Endodermal cell (in vitro differentiated cells): ENCODE measurements at places on chromosomes 5 and 9. TPM values are rescaled to one million over a fixed set of nuclear protein-coding genes. Genes with fewer than 3 reads are reported as not detected.

The SLC25A2 gene
- total RNA-seq: 0.55 TPM in 1 of 3 replicates, not detected in the others

DNA sequence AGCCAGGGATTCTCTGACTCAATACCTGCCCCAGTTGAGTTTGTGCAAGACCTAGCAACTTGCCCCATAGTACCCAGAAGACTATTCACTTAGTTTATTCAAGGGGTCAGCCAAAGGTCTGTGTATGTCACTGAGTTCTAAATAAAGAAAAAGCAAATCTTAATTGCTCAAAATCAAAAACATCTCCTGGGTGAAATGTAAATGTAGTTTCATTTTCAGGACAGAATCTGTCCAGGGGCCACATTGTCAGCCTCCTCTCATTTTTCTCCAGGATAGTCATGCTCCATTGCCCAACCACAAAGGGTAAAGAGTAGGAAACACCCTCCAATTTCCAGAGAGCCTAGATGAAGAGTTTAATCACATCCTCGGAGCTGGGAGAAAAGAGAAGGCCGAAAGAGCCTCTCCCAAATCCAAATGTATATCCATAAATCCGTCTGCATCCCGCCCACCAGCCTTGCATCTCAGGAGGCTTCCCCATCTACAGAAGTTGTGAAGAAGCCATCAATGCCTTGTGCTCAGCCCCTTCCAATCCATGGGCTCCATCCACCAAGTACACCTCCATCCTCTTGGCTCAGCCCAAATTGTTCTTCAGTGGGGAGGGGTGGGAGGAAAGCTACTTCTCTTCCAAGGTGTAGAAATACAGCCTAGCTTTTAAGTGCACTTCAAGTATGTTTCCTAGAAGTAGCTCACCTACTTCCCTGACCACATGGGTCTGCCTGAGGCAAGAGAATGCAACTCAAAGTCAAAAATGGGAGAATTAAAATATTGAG is 26.9 kb downstream of the ADAM19 start:
- H3K36me3 ChIP-seq: peaks cover 84% of the 10 kb centered on the region
- H3K27ac ChIP-seq: no peak overlapping the region
- no peaks in the 10 kb centered on the region for H3K27me3 ChIP-seq
- H3K4me3 ChIP-seq: peak overlapping the region; percentile 69
- H3K4me1 ChIP-seq: peaks cover 40% of the 10 kb centered on the region

GRCh38 chr5:139341187-139341688 is 416 bp upstream of the PAIP2 start:
- H3K4me3 ChIP-seq: peak overlapping the region; percentile 88
- no peak for DNase-seq
- no peaks in the 10 kb centered on the region for H3K4me1 ChIP-seq
- peaks cover 20% of the 10 kb centered on the region for H3K36me3 ChIP-seq
- H3K27ac ChIP-seq: no peak overlapping the region
- H3K27me3 ChIP-seq: no peaks in the 10 kb centered on the region

GRCh38 chr5:153187503-153187902 is 303.0 kb upstream of the GRIA1 start:
- no peaks in the 10 kb centered on the region for H3K27me3 ChIP-seq
- H3K4me3 ChIP-seq: no peak overlapping the region
- no peaks in the 10 kb centered on the region for H3K4me1 ChIP-seq
- DNase-seq: no peak

The CDH9 gene
- not detected in 2 replicates for total RNA-seq

- DNase-seq: no peak
- H3K27ac ChIP-seq: no peak overlapping the region
- peaks cover 17% of the 10 kb centered on the region for H3K4me1 ChIP-seq
- no peak overlapping the region for H3K4me3 ChIP-seq
- H3K27me3 ChIP-seq: no peaks in the 10 kb centered on the region
These were observed 23.9 kb downstream of the FGF10 start for GRCh38 chr5:44365345-44365744.

The DUSP1 gene
- 10.3 to 25.8 TPM (median 11.0 TPM) in 3 replicates for total RNA-seq

The ARRDC3 gene
- 60.7 to 237 TPM (median 67.1 TPM) in 3 replicates for total RNA-seq

- H3K27me3 ChIP-seq: no peaks in the 10 kb centered on the region
- no peak overlapping the region for H3K27ac ChIP-seq
- peaks cover 12% of the 10 kb centered on the region for H3K4me1 ChIP-seq
- DNase-seq: peak; percentile 90
- H3K36me3 ChIP-seq: peaks cover 2% of the 10 kb centered on the region
These were observed 5.5 kb upstream of the CDHR2 start for GRCh38 chr5:176543428-176544182.

DNA sequence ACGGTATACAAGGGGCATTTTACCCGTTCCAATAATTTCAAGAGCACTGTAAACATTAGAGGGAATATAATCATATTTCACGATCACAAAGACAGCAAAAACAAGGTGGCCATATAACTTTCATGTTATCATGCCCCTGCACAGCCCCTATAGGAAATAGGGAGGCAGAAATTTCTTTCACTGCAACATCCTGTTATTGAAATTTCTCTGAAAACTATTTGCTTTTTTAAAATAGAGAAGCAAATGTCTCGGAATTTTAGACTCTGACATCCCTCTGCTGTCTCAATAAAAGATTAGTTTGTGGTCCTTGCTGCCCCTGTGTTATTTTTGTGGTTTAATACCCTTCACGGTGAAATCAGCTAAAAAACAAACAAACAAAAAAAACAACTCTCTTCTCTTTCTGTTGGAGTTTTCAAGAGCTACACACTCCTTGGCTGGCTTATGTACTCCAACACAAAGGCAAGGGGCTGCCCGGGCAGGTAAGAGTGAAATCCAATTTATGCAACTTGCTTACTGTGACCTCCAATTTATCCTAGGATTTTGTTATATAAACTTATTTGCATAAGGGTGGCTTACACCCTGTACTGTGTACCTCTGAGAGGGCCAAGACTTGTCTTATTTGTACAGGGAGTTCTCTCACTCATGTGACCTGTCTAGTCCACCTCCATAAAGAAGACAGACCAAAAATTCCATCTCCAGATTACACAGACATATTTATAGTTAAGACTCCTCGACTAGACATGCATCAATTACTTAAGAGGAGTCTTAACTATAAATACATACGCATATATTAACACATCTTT is 223.6 kb downstream of the MLLT3 start:
- H3K4me1 ChIP-seq: peaks cover 8% of the 10 kb centered on the region
- H3K36me3 ChIP-seq: no peaks in the 10 kb centered on the region
- H3K27me3 ChIP-seq: no peaks in the 10 kb centered on the region
- no peak overlapping the region for H3K4me3 ChIP-seq
- no peak for DNase-seq

- no peak overlapping the region for H3K4me3 ChIP-seq
- no peak overlapping the region for H3K27ac ChIP-seq
- DNase-seq: no peak
- H3K36me3 ChIP-seq: no peaks in the 10 kb centered on the region
- no peaks in the 10 kb centered on the region for H3K4me1 ChIP-seq
These were observed 83.4 kb downstream of the ACTL7B start for GRCh38 chr9:108772301-108772894.

The CCNO gene
- 9.1 and 9.7 TPM in 2 replicates for total RNA-seq

The IFNA2 gene
- total RNA-seq: not detected in 3 replicates

- no peak overlapping the region for H3K4me3 ChIP-seq
- no peak for DNase-seq
- H3K27me3 ChIP-seq: no peaks in the 10 kb centered on the region
- H3K4me1 ChIP-seq: no peaks in the 10 kb centered on the region
These were observed 42.9 kb downstream of the GPBP1 start for GRCh38 chr5:57216714-57217113.

GRCh38 chr9:83384214-83384613 is 154.0 kb downstream of the FRMD3 start:
- no peaks in the 10 kb centered on the region for H3K4me1 ChIP-seq
- no peak overlapping the region for H3K27ac ChIP-seq
- H3K27me3 ChIP-seq: no peaks in the 10 kb centered on the region
- H3K4me3 ChIP-seq: no peak overlapping the region
- H3K36me3 ChIP-seq: no peaks in the 10 kb centered on the region
- DNase-seq: no peak
